Amniotic stem cell (primary cell): ENCODE measurements at places on chromosomes 12 and 14.

GRCh38 chr12:121791671-121792551, 1.6 kb downstream of the RHOF start:
- DNase-seq = no peak

GRCh38 chr12:105670672-105671071, 340.2 kb downstream of the C12orf75 start:
- DNase-seq = no peak

GRCh38 chr12:67078957-67079356, 190.2 kb upstream of the CAND1 start:
- no peak for DNase-seq

DNA sequence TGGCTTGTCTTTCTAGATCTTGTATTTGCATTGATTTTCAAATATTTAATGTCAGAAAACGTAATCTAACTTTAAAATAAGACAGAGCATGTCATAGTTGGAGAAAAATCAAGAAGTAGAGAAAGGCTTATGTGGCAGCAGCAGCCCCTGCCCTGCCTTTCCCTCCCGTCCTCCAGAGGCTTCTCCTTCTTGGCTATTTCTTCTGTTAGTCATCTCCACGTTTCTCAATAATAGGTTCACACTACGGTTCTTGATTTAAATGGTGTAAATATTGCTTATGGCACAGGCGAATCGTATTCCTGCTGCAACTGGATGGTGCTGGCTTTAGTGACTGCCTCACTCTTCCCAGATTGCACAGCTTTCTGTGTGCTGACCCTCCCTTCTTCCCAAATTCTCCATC, 42.8 kb downstream of the SLC8B1 start:
- DNase-seq = no peak

GRCh38 chr14:69039288-69039628, 60.2 kb upstream of the ACTN1 start:
- DNase-seq = no peak

DNA sequence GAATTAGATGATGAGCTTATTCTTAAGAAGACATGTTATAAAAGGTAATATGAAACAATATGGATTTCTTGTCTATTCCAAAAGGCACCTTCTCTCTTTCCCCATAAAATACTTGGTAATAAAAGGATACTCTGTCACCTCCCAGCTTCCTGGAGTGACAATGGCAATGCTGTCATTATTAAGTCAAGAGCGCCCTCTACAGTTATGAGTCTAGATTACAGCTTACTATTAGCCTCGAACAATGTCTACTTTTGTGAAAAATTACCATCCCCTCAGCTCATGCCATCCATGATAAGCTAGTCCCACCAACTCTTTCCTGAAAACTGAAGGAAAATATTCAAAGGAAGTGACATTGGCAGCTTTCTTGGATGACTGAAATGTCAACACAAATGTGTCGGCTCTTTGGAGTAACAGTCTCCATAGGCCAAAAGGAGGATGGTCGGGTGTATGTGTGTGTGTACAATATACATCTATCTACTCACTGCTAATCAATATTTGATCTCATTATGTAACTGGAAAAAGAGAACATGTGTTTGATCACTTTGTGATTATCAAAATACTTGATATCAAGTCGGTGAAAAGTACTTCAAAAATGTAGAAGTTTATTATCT, 48.7 kb upstream of the CDKN3 start:
- peak; percentile 21 for DNase-seq

DNA sequence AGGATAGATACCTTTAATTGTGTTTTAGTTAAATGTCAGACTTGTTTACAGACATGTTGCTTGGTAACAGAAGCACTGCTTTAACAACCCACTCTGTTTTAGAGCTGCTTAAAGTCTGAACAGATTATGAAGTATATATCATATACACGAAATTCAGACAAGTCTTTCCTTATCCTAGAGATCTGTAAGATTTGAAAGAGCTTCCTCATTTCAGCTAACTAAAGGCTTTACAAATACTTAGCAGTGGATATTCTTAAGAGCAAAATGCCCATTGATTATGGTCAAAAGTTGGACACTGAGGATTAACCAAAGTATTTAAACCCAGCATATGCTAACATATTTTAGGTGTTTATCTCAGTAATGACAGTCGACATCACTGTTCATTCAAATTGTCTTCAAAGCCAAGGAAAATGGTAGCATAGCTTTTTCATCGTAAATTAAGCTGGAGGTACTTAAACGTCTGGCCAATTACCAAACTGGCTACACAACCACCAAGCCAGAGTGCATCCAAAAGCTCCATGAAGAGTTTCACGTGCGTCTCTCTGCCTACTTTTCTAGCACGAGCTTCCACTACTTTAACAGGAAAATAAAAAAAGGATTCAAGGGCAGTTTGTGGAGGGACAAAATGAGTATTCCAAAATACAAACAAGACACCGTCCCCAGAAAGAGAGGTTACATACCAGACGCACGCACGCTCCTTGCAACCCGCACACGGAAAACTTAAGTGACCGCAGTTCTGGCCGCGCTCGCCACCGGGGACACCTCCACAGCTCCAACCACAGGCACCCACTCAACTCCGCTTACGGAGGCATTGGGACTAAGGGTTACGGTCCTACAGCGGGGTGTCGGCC, 565 bp downstream of the CEP83 start:
- no peak for DNase-seq

DNA sequence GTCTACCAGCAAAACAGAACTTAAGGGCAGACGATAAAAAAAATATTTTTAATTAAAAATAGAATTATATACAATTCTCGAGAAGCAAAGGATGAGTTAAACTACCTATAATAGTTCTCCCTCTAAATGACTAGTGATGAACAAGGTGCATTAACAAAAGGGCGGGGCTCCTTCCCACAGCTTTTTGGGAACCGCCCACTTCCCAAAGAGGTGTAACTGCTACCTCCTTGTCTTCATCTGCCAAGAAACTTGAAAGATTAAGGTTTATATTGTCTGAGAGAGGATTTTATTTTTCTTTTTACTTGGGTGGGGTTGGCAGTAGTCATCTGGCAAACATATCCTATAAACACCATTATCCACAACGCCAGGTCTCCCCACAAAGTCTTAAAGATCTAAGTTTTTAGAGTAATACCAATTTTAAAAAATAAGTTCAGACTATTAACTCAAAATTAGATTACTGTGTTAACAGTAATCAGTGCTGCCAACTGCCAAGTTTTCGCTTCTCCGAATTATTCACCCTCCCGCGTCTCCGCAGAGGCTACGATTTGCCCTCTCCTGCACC, 938 bp downstream of the RALGAPA1 start:
- no peak for DNase-seq

- no peak for DNase-seq
These were observed 120.3 kb downstream of the GPR135 start for GRCh38 chr14:59344691-59345455.

- DNase-seq = no peak
These were observed 55.8 kb downstream of the CMAS start for GRCh38 chr12:22101749-22102243.

GRCh38 chr14:28589792-28590191, 176.8 kb upstream of the FOXG1 start:
- no peak for DNase-seq

DNA sequence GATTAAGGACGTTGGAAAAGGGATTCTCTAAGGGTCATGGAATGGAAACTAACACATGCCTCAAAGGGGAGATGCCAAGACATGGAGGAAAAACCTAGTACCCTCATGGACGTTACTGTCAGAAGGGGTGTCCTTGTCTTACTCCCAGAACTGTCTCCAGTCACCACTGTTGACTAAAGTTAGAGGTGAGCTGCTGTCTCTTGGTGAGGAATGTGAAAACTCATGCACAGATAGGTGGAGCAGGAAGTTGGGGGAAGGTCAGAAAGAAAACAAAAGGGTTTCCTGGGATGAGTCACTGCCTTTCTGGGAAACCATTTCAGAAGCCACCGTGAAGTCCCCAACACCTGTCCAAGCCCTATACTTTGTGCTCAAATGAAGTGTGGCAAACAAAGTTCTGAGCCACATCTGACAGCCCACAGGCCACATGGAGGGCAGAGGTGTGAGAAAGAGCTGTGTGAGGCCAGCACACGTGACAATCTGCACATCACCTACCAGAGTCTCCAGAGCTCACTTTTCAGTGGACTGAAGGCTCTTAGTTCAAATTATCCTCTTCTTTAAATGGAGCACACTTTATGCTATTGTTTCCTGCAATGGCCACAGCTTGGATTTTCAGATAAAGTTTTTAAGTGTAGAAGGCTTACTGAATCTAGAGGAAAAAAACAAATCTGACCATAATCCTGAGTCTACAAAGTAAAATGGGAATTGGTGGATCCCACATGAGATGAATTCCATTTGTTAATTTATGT, 92.9 kb upstream of the EGLN3 start:
- no peak for DNase-seq

DNA sequence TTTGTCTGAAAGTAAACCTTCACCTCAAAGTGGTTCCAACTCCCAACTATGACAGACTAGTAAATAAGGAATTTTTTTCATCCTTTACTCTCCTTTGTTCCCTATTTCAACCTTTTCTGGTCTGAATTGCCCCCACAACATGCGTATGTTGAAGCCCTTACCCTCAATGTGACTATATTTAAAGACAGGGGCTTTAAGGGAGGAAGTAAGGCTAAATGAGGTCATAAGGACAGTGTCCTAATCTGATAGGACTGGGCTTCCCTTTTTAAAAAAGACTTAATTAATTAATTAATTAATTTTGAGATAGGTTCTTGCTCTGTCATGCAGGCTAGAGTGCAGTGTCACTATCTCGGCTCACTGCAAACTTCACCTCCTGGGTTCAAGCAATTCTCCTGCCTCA, 86.3 kb downstream of the VCPKMT start:
- DNase-seq = no peak

DNA sequence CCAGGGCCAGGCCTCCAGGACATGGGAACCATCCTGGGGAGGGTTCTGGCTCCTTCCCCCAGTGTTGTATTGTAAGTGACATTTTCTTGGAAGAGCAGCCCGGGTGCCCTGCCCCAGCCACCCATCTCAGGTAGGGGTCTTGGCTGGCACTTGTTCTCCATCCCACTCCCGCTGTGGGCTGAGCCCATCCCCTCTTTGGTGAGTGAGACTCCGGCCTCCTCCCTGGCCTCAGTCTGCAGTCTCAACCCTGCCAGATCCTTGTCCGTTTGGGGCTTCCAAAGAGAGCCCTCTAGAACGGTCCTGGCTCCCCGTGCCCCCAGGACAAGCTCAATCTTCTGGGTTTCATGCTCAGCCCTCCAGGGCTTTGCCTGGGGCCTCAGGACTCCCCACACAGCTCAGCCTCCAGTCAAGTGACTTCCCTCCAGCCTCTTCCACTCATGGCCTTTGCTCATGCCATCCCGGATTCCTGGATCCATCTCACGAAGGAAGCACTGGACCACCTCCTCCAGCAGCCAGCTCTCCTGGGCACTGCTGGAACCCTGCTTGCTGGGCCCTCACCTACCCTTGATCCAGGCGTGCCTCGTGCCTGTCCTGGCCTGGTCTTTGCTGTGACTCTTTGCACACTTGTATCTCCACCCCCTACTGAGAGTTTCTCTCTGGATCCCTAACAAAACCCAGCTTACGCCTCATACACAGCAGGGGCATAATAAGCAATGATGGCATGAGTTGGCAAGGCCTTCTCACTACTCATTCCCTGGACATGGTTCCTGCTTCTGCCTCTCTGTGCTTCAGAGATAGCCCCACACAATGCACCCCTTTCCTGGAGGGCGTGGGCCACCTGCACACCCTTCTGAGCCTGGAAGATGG, 297.4 kb upstream of the RTL1 start:
- DNase-seq = no peak

GRCh38 chr12:62434494-62435302, 31.9 kb upstream of the MON2 start:
- no peak for DNase-seq

- no peak for DNase-seq
These were observed 763.4 kb downstream of the LRFN5 start for GRCh38 chr14:42370056-42370455.

- no peak for DNase-seq
These were observed 61.2 kb downstream of the STXBP6 start for GRCh38 chr14:24988760-24989159.

- no peak for DNase-seq
These were observed 420.1 kb downstream of the FUT8 start for GRCh38 chr14:65832431-65833266.

- DNase-seq = no peak
These were observed 55.9 kb upstream of the GPR68 start for GRCh38 chr14:91300283-91300895.

GRCh38 chr12:96237465-96238077, 43.4 kb downstream of the ELK3 start:
- DNase-seq = peak; percentile 61

- DNase-seq = no peak
These were observed 308.2 kb downstream of the EMP1 start for GRCh38 chr12:13504736-13505135.

DNA sequence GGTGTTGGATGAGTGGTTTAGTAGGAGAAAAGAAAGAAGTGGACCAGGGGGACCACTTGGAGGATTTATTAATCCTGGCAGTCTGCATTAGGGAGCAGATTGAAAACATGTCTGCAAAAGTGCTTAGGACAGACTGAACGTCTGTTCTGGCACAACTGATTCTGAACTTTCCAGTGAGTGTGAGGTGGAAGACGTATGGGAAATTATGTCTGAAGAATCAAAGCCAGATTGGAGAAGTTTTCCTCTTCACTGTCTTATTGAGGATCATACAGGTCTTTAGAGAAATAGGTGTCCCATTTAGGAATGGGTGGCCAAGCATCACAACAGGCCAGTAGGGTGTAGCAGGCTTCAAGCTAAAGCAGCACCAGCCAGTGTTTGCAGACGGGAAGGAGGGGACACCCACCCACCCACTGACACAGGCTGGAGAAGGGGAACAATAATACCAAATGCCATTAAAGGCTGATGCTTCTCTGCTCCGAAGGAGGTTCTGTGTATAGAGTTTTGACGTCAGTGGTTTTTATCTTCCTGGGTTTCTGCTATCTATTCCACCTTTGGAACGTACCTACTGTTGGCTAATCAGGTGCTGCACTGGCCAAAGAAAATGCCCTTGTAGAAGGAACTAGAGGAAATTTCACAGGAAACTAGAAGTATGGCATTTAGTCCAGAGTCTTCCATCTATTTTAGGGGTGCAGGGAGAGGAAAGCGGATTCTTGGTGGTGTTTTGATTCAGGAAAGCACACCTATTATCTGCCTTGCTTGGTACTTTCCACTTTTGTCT, 1.8 kb downstream of the SRRM4 start:
- DNase-seq = no peak

- DNase-seq = no peak
These were observed 1422.9 kb upstream of the TMEM132C start for GRCh38 chr12:126843915-126844669.

- DNase-seq = no peak
These were observed 10.1 kb downstream of the CCDC196 start for GRCh38 chr14:66496188-66496807.
